ENCODE measurements at places on chromosomes 2 and 18.

DNA sequence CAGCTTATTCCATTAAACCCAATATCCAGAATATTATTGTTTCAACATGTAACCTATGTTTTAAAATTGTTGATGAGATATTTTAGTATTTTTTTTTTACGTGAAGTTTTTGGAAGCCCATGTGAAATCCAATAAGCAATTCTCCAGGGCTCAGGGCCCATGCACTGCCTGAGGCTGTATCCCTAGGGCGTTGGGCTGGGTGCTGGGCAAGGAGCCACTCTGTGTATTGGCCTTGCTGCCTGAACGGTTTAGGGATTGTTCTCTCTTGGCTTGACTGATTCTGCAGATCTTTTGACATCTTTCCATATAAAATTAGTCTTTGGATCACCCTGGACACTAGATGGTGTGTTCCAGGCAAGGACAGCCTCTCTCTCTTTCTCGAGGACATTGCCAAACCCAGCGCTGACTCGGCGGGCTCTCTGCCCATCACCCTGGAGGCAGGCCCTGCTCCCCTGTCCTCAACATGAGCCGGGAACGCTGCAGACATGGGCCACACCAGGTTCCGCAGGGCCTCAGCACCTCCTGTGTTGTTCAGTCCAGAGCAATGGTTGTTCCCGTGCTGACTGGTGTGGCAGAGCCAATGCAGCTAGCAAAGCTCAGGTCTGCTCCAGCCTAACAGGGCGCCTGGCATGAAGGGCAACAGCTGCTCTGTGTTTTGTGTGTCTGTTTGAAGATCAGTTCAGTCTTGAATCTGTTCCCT, 163.0 kb downstream of the SEPTIN10 start:
- no peak for DNase-seq

- DNase-seq: no peak
Measured at GRCh38 chr2:228181098-228182019, at the start of gene SPHKAP. Gene SPHKAP, minus strand, starts transcription at chr2:228181687. Its CDS starts 89 bp downstream, at chr2:228181598.

GRCh38 chr2:147715807-147716206, 129.0 kb upstream of the ACVR2A start:
- no peak for DNase-seq

DNA sequence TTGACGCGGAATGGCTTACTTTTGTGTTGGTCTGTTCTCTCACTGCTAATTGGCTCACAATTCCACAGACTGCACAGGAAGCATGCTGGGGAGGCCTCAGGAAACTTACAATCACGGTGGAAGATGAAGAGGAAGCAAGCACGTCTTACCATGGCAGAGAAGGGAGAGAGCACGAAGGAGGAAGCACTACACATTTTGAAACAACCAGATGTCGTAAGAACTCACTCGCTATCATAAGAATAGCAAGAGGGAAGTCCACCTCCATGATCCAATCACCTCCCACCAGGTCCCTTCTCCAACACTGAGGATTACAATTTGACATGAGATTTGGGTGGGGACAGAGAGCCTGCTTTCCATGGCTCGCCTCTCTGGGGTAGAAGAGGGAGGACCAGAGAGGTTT, 106.2 kb downstream of the KCNF1 start:
- DNase-seq: no peak

GRCh38 chr2:3154700-3155099, 222.9 kb downstream of the EIPR1 start:
- no peak for DNase-seq

DNA sequence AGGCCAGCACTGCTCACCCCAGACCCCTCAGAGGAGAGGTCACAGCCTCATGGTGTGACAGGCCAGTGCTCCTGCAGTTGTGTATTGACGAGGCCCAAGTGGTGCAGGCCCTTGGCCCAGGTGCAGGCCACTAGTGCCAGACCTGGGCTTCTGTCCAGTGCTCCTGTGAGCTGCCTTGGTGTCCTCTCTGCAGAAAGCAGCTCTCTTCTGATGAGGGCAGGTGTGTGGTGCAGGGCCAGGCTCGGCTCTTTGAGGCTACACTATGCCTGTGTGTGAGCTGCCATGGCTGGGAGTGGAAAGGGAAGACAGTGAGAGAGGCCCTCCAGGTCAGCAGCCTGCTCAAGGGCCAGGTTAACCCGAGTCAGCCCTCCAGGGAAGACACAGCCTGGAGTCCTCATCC, 17.1 kb downstream of the EHD3 start:
- DNase-seq: no peak

DNA sequence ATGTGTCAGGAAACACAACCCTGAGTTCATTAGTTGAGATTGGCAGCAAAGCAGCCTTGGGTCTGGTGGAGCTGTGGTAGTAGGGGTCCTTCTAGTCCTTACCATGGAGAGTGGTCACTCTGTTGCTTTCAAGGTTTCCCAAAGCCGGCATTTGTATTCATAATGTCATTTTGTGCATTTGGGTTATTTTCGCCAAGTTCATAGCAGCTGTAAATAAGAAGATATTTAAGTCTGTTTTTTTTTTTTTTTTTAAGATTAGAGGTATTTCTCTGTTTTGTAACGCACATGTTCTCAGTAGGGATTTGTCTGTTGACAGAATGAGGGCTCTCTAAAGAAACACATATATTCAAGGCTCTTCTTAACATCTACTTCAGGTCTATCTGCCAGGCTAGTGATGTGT, 114.1 kb downstream of the PRPF40A start:
- DNase-seq: no peak

GRCh38 chr2:212024040-212024439, 514.6 kb downstream of the ERBB4 start:
- no peak for DNase-seq

DNA sequence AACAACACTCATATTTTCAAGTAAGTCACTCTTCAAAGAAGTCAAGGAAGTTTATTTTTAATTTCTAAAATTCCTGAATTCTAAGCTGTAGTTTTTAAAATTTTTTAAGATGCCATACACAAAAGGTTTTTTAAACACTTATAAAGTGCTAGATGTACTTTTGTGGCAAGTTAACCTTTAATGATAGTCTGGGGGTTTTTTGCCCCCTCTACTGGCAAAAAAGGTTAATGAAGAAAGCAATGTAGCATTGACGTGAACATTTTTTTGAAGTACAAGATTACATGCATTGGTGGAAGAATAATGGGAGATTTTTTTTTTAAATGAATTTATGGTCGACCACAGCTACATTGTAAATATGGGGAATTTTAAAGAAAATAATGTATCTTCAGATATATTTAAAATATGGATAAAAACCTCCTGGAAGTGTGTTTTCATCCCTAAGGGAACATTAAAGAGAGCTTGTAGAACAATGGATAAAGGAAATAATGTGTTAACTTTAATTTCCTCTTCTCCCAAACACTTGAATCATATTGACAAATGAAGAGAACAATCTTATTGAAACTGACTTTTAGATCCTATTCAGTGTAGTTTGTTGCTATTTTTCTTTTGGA, 12.6 kb downstream of the ITPRID2 start:
- no peak for DNase-seq

Measured in stimulated activated CD4-positive, alpha-beta T cell treated with anti-CD3 and anti-CD28 coated beads, Interleukin-4, amount 100 ng/mL, for 24 hours (primary cell).